ENCODE measurements at places on chromosomes 12 and 14.

GRCh38 chr14:99691111-99691885 is 7.2 kb downstream of the CYP46A1 start:
- DNase-seq, result no peak

DNA sequence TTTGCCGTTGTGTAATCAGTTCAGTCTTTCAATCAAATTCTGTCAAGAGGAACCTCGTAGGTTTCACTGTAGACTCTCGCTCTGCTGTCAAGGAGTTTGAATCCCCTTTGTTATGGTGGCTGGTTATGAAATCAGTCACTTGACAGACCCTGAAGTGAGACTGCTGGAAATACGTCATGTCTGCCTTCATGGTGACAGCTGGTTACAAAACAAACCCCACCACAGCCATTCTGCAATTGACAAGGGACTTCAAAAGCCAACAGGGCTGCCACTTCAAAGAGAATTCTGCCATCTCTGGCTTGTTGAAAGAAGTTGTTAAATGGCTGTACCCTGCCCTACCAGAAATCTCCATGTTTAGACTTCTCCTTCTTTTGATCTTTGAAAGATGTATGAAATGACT is 286.9 kb downstream of the ERC1 start:
- no peak for DNase-seq

- no peak for DNase-seq
Observed at GRCh38 chr12:113240395-113240794, 19.1 kb downstream of the TPCN1 start.

DNA sequence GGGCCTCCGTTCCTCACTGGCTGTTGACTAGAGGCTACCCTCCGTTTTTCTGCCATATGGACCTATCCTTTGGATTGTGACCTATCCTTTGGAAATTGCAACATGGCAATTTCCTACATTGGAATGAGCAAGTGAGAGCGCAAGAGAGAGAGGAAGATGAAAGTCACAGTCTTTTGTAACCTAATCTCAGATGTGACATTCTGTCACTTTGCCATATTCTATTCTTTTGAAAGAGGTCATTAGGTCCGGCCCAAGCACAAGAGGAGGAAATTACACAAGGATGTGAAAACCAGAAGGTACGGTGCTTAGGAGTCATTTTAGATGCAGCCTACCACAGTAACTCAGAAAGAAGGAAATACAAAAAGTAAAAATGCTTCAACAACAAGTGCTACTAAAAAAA is 47.3 kb upstream of the SRP54 start:
- no peak for DNase-seq

GRCh38 chr14:95515080-95515489 is 1.4 kb downstream of the SYNE3 start:
- peak; percentile 85 for DNase-seq

DNA sequence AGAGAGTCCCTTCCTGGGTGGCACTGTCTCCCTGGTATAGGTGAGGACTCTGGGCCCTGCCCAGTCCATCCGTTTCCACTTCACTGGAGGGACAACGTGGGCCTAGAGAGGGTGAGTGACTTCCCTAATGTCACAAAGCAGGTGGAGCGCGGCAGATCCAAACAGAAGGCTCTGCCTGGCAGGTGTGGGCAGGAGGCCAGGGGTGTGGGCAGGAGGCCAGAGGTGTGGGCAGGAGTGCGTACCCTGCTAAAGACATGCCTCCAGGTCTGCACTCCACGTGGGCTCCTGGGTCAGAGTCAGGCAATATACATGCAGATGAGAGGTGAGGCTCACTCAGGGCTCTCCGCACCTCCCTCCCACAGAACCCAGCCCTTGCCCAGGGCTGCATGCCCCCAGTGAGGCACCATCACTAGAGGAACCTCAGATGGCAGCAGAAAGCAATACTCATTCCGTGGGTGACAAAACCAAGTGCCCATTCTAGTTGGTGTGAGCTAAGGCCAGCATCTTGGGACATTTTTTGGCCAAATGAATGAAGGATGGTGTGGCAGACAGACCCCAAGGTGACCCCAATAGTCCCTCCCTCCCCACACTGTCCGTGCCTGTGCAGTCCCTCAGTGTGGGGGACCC is 271.6 kb upstream of the RTL1 start:
- DNase-seq, result no peak

DNA sequence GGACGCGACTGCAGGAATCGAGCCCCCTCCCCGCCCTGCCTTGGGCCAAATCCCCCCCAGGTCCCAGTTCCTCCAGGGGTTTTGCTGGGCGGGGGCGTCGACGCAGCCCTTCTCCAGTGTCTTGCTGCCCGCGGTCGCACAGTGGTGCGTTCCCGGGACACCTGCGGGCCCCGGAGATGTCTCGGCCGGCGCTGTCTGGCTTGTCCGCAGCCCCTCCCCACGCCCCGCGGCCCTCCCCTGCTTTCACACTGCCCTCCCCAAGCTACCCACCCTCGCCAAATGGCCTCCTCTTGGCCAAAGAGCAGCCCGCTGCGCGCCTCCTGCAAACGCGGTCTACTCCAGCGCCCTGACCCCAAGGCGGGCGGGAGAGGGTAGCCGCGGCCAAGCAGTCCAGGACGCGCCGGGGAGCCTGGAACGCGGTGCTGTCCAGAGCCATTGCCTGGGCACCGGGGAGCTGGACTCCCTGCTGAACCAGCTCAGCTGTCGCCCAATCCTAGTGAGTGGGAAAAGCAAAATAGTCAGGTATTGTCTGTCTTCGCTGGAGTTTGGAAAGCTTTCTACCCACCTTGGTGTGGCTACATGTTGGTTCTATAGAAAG is 122.0 kb downstream of the AACS start:
- peak; percentile 39 for DNase-seq

- DNase-seq, result no peak
Observed at GRCh38 chr12:65899241-65899640, 75.0 kb downstream of the HMGA2 start.

DNA sequence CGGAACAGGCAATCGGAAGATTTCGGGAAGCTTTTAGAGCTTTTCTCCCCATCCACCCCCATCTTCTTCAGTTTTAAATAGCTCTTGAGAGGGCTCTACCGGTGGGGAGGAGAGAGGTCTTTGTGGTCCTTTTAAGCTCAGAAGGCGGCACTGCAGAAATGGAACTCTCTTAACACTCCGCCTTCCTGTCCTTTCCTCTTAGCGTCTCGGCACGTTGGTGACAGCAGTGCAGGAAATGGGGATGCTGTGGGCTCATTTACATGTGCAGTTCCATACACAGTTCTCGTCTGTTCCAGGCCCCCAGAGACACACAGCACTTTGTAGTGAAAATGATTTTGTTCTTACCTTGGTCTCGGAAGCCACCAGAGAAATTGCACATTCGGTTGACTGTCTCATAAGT is 50.4 kb upstream of the RIN3 start:
- DNase-seq, result no peak

DNA sequence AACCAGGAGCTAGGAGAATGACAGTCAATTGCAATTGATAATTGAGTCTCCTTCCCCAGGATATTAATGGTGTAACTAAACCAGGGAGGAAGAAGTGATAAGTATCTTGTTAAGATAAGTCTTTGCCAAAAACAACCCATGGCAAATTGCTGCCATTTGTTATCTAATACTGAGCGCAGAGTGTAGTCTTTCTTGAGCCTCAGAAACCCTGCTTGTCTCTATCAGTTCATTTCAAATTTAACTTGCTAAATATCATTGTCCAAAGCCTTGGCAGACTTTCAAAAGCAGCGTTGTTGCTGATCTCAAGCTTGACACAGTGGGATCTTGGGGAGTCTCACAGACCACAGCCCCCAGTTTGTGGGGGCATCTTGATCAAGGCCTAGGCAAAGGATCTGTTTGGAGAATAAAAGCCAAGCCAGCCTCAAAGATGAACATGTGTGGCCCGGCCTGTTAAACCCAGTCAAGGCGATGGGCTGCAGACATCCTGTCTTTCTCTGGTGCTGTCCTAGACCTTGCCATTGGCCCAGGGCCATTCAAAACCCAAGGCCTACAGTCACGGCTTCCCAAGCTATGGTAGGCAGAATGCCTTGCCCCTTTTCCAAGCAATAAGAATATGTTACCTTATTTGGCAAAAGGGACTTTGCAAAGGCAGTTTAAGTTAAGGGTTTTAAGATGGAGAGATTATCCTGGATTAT is 164.2 kb downstream of the CHST11 start:
- no peak for DNase-seq

DNA sequence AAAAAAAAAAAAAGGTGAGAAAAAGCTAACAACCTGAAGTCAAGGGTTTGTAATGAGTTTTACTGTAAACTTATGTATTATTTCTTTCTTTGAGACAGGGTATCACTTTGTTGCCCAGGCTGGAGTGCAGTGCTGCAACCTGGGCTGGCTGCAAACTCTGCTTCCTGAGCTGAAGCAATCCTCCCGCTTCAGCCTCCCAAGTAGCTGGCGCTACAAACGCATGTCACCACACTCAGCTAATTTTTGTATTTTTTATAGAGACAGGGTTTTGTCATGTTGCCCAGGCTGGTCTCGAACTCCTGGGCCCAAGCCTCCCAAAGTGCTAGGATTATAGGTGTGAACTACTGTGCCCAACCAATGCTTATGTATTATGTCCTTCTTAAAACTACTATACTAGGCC is 9.2 kb downstream of the ATF7 start:
- no peak for DNase-seq

DNA sequence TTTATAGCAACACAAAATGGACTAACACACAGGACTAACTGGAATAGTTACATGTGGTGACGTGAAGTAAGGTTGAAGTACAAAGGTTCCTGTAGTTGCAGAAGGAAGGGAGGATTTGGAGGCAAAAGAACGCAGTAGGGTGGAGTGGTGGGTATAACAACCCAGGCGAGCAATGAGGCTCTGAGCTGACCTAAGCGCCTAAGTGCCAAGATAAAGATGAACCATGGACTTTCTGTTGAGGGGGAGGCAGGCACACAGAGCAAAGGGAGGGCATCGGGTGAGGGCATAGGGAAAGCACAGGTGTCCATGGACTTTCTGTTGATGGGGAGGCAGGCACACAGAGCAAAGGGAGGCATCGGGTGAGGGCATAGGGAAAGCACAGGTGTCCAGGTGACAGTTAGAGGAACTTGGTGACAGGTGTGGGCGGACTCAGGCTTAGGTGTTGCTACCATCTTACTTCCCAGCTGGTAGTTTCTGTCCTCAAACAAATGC is 15.2 kb downstream of the SCNN1A start:
- no peak for DNase-seq

GRCh38 chr14:53714495-53715192 is 242.0 kb downstream of the BMP4 start:
- DNase-seq, result no peak

DNA sequence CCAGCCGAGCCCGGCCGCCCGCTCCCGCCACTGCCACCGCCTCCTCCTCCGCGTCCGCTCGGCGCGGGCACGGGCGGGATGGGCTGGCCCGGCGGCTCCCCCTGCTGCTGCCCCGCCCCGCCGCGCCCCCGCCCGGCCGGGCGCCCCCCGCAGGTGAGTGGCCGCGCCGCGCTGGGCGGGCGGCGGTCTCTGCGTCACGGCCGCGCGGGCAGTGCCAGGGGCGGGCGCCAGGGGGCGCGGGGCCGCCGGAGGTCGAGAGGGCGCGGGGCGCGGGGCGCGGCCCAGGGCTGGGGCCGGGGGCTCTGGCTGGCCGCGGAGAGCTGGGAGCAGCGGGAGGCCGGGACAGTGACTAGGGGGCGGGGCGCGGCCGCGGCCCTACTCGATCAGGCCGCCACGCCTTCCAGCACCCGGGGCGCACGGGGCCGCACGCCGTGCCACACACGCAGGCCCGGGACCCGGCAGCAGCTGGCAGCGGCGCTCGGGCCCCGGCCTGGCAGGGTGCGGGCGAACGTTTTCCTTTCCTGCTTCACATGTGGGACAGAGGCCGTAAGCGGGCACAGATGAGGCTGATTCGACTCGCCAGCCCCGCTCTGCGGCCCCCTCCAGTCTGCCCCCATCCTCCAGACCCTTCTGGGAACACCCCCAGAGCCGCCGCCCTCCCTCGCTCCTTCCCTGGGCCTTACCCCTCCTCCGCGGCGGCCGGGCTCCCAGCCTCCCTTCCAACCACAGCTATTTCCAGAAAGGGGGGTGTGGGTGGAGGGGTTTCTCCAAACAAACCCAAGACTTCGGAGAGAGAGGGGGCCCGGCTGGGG is 2.4 kb upstream of the TNS2 start:
- DNase-seq, result peak; percentile 89

- no peak for DNase-seq
Observed at GRCh38 chr12:118098401-118098800, 5.4 kb downstream of the VSIG10 start.

DNA sequence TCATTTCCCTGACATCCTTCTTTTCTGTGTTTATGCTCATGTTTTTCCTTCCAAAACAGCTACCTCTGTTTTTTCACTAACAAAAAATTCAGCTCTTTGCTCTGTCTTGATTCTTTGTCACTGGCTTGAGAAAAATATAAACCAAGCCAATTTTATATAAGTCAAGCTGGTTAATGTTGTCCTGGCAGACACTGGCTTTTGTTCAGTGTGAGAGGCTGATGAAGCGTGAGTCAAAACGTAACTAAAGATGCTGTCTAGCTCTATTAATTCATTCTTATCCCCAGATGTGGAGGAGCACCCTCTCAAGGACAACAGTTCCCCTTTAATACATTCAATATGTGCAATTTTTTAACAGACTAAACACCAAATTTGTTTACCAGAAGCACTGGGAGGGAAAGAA is 15.8 kb downstream of the TSPAN8 start:
- DNase-seq, result no peak

GRCh38 chr14:104222396-104223036 is 84.1 kb downstream of the KIF26A start:
- DNase-seq, result no peak

DNA sequence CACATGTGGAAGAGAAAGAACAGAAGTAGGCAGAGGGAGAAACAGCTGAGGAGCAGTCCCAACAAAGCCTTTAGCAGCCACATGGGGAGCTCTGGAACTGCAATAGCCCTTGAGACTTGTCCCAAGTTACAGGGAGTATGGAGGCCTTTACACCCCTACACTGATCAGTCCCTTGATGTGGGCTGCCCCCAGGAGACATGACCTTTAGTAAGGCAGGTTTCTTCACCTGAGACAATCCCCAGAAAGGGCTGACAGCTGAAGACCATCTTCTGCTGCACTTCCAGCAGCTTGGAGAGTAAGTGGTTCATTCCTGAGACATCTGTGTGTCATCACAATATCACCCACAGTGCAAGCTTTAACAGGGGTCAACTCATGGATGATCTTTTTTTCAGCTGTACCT is 8.6 kb upstream of the SNAPC1 start:
- DNase-seq, result no peak

DNA sequence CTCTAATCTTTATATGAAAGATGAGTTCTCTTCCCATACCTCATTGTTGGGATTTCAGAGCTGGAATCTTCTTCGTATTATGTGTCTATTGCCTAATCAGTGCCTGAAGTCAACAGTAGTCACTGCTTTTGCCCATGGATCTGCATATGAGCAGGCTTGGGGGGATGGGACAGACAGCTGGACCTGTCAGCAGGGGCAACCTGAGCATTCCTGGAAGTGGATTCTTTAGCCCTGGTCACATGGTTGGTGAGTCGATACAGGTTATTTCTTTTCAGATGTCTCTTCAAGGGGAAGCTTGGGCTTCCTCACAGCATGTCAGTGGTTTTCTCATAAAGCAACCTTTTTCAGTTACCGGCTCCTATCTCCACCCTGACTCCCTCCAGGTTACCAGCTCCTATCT is 97.3 kb upstream of the RBM19 start:
- no peak for DNase-seq
